AG08395 (cell line): ENCODE measurements at places on chromosomes 12 and 14.

DNA sequence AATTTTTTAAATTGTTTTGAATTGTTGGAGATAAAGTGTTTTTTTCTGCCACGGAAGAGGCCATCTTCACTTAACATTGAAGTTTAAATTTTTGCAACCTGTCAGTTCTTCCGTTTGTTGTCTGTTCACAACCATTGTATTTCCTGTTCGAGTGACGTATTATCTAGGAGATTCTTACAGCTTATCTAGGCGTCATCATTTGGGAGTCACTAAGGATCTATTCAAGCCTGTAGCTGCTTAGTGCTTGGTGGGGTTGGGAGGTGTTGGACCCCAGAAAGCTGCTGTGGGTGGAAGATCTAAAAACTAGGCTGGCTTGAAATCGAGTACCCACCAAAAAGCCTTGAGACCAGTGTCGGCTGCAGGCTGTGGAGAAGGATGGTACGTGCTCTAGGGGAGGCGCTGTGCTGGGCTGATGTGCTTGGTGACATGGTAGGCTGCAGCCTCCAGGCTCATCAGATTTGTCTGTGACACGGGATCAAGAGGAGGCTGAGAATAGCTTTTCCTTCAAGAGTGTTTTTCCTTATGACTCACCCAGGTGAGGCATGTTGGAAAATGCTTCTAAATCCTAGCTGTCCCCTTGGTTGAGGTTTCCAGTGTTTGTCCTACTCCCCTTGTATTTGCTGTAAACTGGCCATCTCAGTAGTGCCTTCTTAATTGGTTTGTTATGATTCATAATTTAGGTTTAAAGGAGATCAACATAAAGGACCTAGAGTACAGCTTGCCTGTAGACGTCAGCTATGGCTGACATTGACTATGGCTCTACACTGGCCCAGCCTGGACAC is 57.8 kb downstream of the ATG14 start:
- DNase-seq: no peak

GRCh38 chr12:111072299-111072698 is 151.9 kb upstream of the MYL2 start:
- no peak for DNase-seq

GRCh38 chr12:124581307-124582107 is 14.1 kb upstream of the NCOR2 start:
- no peak for DNase-seq

- peak; percentile 53 for DNase-seq
Observed at GRCh38 chr12:89750389-89751351, 42.0 kb upstream of the ATP2B1 start.

DNA sequence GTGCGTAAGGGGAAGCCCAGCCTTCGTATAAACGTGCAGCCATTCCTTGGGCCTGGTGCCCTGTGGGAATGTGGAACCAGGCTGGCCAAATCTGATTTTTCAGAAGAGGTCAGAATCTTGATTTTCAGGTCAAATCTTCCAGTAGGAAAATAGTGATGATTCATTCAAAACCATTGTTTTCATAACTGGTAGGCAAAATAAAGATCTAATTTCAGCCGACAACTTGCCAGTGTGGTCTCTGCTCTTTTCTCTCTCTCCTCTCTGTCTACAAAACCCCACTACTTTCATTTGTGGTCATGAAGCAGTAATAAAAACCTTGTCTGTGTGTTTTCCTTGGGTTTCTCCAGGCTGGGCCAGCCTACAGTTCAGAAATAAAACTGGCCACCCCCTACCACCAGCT is 135.1 kb downstream of the RBM19 start:
- no peak for DNase-seq

- no peak for DNase-seq
Observed at GRCh38 chr12:84978921-84979320, 57.2 kb downstream of the TSPAN19 start.

DNA sequence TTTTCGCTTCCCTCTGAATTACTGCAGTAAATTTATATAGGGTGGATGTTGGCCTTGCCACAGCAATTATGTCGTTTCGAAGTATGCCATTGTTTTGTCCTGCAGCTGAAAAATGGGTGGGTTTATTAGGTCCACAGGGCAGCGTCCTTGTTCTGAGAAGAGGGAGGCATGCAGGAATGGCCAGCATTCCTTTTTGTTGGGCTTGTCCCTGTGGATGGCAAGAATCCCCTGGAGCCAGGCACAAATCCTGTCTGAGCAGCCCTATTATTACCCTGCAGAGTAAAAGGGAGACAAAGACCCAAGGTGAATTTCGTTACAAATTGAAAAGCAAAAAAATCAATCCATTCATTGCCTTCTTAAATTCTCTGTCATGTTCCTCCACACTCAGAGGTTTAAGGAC is 88.1 kb downstream of the CHST11 start:
- no peak for DNase-seq

DNA sequence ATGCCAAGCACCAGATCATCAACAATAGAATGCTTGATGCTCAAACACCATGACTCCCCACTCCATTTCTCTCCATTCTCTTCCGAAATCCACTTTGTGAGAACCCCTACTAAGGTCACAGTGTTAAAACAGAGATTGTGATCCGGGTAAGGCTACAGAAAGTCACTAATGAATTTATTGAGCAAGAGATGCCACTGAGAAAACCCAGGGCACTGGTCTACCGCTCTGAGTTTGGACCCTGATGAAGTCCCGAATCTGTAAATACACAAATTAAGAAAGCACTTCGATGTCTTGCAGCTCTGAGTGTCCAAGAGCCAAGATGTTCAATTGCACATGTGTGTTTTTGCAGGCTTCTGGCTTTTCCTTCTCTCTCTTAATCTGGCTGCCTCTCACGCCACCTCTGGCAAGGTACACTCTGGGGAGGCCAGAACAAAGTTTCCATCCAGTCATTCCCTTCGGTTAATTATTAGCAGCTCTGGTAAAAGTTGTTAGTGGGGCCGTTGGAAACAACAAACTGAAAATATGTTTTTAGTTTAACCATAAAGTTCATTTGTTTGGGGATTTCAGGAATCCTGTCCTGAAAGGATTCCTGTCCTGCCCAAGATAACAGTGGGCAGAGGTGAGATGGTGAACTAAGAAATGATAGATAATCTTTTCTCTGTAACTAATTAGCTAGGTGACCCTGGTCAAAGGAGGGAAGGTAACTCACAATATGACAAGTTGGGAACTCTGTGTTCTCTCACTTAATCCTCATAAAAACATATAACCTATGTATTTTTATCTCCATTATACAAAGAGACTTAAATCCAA is 75.4 kb downstream of the BTG1 start:
- DNase-seq: peak; percentile 6

- peak; percentile 10 for DNase-seq
Observed at GRCh38 chr12:27732281-27732680, 21.6 kb downstream of the MRPS35 start.

DNA sequence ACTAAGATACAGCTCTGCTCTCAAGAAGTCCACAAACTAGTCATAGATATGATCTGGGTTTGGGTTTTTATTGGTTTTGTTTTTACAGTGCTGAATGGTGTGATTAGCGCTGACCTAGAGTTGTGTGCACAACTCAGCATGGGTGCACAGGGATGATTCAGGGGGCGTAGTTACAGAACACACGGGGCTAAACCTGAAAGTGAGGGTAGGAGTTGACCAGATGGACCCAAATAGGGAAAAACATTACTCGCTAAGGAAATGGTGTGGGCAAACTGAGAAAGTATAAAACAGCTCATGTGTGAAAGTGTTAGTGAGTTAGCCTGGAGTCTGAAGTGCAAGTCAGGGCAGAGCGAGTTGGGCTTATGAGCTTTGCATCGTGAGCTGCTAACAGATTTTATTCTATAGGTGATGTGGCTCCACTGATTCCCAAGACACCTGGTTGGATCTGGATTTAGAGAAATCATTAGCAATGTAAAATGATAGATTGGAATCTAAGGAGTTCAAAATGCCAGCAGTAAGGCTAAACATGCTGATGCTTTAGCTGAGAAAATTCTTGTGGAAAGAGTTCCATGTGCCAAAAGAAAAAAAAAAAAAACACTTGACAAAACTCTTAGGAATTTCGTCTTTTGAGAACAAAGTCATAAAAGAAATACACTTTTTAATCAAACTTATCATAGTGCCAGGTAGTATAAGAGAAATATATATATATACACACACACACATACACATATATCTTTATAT is 134.9 kb downstream of the SLC5A8 start:
- peak; percentile 14 for DNase-seq

GRCh38 chr12:92908108-92908507 is 21.0 kb downstream of the EEA1 start:
- no peak for DNase-seq

DNA sequence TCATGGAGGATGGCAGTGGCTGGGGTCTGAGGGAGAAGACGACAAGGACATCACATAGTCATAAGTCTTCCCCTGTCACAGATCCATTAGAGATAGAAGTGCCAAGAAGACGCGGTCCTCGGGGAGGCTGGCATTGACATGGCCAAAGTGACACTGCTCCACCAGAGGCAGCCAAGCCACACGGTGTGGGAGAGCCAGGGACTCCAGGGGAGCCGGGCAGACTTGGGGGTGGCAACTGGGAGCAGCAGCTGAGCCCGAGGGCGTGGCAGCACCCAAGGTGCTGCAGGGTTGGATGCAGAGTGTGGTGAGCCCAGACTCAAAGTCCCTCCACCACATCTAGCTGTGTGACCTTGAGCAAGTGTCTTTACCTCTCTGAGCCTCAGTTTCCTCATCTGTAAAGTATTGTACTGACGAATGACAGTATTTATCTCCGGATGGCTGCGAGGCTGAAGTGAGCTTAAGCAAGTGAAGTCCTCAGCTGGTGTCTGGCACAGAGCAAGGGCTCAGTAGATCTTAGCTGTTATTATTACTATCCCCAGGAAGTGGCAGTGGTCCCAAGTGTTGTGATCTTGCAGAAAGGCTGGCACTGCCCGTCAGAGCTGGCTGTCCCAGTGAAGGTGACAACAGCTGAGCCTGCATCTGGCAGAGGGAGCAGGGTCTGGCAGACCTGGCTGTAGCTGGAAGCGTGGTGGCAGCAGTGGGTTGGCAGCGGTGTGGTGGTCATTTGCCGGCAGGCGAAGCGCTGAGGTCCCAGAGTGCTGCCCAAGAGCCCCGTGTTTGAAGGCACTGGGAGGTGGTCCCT is 54.9 kb downstream of the ZNF664 start:
- no peak for DNase-seq

DNA sequence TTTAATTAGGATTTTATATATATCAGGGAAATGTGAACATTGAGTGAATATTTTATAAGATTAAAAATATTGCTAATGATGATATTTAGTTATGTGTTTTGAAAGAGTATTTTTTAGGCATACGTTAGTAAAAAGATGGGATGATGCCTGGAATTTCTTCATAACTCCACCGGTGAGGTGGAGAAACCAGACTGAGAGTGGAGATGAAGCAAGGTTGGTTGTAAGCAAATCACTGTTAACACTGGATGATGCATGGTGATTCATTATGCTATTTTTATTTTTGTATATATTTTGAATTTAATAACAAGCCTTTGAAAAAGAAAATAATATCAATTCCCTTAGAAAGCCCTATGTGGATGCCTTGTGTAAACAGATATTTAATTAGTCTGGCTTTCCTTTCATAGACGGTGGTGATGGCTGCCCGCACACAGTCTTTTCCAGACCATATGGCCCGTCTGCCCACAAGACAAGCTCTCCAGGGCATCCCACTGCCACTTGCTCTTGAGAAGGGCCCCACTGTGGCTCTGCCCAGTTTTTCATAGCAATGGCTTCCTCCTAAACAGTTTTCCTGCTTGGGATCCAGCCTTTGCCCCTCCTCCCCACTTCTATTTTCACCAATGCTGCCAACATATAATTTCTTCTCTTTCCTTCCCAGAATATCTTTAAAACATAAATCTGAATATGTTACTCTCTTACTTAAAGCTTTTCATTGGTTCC is 95.4 kb downstream of the HELB start:
- DNase-seq: no peak

- no peak for DNase-seq
Observed at GRCh38 chr12:49985981-49986380, 13.2 kb downstream of the AQP6 start.

DNA sequence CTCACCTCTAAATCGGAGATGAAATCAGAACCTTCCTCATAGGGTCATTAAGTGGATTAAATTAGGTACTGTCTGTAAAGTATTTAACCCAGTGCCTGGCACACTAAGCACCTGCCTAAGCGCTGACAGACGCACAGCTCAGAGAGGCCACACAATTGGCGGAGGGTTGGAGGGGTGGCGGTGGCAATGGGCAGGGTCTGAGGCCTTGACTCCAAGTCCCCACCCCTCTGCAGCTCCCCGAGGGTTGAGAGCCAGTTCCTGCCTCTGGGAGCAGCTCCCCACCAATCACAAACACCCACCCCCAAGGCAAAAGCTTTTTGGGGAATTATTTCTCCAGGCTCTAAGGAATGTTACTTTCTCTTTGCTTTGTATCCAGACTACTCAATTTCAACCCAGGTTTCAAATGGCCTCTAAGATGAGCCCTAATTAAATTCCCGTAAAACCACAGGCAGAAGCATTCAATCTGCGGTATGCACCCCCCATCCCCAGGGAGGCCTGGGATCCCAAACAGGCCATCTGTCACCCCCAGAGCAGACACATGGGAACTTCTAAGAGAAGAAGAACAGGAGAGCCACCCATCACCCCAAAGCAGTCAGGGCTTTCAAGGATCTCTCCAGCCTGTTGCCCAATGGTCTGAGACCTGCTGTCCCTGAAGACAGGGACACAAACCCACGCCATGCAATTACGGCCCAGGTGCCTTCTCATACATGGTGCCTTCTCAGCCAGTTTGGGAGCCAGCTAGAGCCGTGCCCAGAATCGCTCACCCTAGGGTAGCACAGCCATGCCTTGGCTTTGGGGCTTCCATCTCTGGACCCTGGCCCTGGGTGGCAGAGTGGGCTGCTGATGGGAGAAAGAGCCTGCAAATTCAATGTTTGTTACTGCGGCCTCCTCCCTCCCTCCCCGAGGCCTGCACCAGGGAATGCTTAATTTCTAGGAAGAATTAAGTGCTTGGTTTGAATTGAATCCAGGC is 66.1 kb downstream of the CHGA start:
- DNase-seq: no peak

DNA sequence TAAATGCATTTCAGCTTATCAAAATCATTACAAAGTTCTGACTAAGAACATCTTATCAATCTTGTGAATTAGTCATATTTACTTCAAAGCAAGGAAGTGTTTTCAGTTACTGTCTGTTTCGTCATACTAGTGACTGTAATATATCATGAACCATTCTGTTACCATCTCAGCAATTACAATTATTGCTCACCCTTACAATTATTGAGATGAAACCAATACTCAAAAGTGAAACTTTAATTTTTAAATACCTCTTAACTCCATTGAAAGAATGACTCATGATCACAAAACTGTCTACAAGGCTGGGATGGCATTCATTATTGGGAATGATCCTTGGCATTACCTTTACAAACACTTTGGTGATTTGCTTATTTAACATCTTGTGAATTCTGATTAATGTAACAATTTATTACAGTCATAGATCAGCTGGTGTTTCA is 90.3 kb downstream of the RPS6KA5 start:
- no peak for DNase-seq

DNA sequence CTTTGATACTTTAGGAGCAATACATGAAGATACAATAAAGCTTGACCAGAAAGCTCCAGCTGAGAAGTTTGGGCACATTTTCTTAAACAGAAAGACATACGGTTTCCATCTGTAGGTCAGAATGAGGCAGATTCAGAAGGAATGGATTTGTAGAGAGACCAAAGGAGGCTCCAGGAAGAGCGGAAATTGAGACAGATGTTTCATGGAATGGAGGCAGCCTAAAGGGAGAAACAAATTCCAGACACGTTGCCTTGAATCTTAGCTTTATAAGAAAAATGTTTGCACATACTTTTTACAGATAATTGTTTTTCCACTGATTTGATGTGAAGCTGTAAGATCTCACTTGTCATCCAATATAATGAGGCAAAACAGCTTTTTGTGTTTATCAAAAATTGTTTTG is 24.8 kb downstream of the EPYC start:
- DNase-seq: peak; percentile 43
